RPMI7951 (cell line): ENCODE measurements at places on chromosomes 7 and 10. TPM values are rescaled to one million over a fixed set of nuclear protein-coding genes. Genes with fewer than 3 reads are reported as not detected.

GRCh38 chr10:91700788-91701444 is 68.0 kb upstream of the PPP1R3C start:
- peak; percentile 58 for DNase-seq

DNA sequence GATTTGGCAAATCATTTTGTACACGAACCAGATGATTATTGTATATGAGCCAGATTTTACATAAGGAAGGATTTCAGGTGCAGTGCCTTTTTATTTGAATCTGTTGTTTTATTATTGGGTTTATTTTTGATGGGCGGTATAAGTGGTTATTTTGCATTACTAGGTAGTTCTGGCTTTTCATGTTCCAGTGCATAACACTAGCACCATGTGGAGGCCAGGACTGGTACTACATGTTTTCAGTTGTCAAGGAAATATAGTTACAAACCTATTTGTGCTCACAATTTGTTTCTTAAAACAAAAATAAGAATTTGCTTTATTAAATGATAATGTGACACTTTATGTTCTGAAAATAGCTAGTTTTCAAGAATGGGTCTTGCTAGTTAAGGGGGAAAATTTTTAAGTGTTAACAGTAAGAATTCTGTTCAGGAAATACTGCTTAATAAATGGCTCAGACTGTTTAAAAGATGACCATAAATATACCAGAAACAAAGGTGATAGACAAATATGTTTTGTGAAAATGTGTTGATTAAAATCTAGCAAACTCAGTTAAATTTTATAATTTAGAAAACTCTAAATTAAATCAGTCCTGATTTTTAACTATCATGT is 7.1 kb upstream of the SEMA3E start:
- peak; percentile 4 for DNase-seq

- DNase-seq: no peak
These were observed 548.6 kb downstream of the ARL4A start for GRCh38 chr7:13236026-13236425.

DNA sequence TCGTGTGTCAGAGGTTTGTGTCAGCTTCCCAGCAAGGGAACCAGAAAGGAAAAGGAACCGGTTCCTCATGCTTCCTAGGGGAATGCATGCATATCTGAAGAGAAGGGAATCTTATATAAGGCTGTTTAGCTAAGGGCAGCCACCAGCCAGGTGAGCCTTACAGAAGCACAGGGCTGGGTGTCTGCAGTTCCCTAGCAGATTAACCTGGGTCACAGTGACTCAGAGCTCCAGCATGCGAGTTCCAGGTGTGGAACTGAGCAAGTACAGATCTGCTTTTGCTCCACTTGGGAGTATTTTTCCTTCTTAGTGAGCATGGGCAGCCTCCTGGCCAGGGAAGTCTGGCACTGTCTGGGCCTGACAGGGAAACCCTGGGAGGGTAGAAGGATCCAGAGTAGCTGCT is 957 bp upstream of the ANKRD2 start:
- DNase-seq: no peak

- peak; percentile 21 for DNase-seq
These were observed 164.0 kb downstream of the CHRM2 start for GRCh38 chr7:137032436-137032835.

- peak; percentile 44 for DNase-seq
These were observed 5.3 kb downstream of the ESYT2 start for GRCh38 chr7:158824028-158824427.

DNA sequence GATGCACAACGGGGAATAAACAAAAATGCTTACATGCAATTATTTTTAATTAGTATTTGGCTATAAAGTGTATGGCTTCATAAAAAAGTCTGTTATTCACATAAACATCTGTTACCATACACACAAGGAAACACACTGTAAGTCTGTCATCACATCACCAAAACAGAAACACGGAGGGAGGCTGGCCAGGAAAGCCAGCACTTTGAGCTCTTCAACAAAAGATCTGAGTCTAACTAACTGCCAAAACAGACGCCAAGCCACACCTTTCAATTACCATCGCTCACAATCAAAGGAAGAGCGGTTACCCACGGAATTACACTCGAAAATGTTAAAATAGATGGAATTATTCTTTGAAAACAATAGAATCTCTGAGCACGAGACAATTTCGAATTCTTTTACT is 49.2 kb upstream of the MGMT start:
- no peak for DNase-seq

- no peak for DNase-seq
These were observed 49.7 kb downstream of the PALD1 start for GRCh38 chr10:70528314-70528713.

- DNase-seq: no peak
These were observed 8.4 kb upstream of the TRDMT1 start for GRCh38 chr10:17209881-17210280.

DNA sequence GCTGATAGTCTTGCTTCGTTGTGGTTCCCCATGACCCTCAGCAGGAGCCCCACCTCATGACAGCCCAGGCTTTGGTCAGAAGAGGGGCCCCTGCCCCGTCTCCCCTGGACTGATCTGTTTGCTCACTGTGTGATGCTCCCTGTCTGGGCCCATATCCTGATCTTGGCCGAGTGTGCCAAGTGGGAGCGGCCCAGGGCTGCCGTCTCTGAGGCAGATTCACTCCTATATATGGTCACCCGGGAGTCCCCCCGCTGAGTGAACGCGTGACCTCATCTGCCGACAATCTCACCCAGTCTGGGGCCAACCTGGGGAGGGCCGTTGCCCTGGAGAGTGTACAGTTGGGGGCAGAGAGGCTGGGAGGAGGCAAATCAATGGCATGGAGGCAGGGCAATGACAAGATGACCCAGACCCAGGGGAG is 34.5 kb downstream of the PPIF start:
- DNase-seq: peak; percentile 80

GRCh38 chr10:70477661-70478162 is 855 bp upstream of the PALD1 start:
- peak; percentile 21 for DNase-seq

- DNase-seq: no peak
These were observed 193.8 kb downstream of the CYP26A1 start for GRCh38 chr10:93267521-93267920.

DNA sequence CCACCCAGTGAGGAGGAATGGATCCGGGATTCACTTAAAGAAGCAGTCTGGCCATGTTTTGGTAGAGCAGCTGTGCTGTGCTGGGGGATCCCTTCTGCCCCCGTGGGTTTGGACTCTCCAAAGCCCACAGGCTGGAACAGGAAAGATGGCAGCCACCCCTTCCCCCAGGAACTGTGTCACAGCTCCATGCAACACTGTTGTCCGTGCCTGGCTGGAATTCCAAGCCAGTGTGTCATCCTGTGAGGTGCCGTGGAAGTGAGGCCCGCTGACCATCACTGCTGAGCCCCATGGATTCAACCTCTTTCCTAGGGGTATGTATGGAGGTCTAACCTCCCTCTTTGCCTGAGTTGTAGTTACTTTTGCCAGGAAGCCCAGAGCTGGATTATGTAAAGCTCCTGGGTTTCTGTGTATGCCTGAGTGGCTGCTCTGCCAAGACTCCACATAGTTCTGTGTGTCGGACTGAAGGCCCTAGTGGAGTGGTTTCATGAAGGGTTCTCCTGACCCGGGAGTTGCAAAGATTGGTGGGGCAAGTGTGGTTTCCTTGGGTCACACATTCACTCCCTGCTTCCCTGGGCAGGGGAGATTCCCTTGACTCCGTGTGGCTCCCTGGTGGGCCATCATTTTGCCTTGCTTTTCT is 35.1 kb upstream of the PCGF5 start:
- DNase-seq: peak; percentile 84

The GNAT3 gene
- total RNA-seq: not detected in 2 replicates

The SSC4D gene
- 0.10 and 0.60 TPM in 2 replicates for total RNA-seq

The HOXA1 gene
- total RNA-seq: 6.2 and 7.3 TPM in 2 replicates

The NAT16 gene
- total RNA-seq: not detected in 2 replicates
